Dermis microvascular lymphatic vessel endothelial cell (primary cell): ENCODE measurements at places on chromosomes 5 and 9.

DNA sequence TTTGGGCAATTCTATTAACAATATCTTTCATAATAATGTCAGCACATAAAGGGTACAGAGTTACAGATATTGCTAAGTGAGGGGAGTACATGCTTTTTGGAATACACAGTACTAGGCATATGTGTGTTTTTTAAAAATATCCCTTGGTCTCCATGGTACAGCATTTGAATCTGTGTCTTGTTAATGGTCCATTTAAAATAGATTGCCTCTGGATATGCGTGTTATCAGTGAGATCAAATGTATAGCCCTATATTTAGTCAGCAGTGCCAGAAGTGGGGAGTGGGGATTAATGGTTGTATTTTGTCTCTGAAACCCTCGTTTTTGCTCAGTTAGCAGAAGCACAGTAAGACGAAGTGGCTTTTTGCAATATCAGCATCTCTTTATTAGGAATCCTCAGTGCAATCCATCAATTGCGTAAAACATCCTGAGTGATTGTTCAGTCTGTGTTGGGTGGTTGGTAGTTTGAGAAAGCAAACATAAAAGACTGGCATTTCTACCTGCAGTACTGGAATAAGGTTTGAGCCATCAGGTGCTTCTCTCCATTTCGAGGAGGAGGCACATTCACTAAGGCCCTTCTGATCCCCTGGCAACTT, 19.0 kb downstream of the SKP2 start:
- DNase-seq = no peak

GRCh38 chr5:180095545-180095944, 24.0 kb upstream of the RNF130 start:
- DNase-seq = no peak

GRCh38 chr5:17898766-17899165, 264.5 kb downstream of the TAF11L14 start:
- DNase-seq = no peak

- DNase-seq = peak; percentile 19
Observed at GRCh38 chr5:40043916-40044315, 619.1 kb upstream of the DAB2 start.

GRCh38 chr9:98867429-98868168, 60.1 kb downstream of the GALNT12 start:
- DNase-seq = no peak

GRCh38 chr5:10122076-10122726, 127.5 kb downstream of the ATPSCKMT start:
- no peak for DNase-seq

GRCh38 chr5:120657104-120657503, 193.0 kb downstream of the PRR16 start:
- no peak for DNase-seq

DNA sequence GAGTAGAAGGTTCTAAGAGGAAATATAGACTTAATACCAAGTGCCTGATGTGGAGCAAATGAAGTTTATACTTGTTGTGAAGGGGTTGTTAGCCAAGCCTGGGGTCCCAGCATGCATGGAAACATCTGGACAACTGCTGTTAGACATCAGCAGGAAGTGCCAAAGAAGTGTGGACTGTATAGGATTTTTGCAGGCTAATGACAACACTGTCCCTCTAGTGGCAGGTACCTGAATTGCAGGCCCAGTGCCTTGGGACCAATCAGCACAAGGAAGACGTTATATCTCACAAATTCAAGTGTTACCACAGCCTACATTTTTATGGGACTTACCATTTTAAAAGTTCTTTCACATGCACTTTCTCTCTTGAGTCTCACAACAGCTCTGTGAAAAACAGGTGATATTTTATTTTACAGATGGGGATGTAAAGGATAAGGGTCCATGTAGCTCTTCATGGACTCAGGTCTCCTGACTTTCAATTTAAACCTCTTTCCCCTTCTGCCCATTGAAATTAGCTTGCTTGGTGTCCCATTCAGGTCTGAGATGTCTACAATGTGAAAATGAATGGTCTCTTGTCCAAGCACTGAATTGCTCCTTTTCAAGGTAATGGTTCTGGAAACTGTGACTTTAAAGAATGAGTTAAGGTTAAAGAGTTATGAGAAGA, 89.0 kb upstream of the MAP1B start:
- DNase-seq = peak; percentile 36
